EH (cell line): ENCODE measurements at places on chromosomes 11 and 22.

DNA sequence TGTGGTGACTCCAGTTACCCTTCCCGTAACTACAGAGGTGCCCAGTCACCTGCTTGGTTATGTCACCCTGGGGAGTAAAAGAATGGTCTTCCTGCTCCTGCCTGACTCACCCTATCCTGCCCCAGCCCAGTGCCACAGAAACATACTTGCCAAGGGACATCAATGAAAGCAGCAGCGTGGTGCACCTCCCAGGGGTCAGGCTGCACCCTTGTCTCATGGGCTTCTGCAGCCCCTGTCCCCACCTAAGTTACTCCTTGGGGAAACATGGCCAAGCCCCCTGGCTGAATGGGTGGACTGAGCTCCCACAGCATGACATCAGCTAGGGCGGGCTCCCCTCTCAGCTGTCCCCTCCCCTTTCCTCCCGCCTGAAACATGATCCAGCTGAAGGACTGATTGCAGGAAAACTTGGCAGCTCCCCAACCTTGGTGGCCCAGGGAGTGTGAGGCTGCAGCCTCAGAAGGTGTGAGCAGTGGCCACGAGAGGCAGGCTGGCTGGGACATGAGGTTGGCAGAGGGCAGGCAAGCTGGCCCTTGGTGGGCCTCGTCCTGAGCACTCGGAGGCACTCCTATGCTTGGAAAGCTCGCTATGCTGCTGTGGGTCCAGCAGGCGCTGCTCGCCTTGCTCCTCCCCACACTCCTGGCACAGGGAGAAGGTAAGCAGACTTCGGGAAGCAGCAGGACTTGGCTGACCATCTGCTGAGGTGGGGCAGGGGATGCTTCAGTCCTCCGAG is at the start of gene HTR3A:
Gene HTR3A (plus strand): TSS at position 368 of the 730 bp plus-strand sequence. CDS start 218 bp downstream, at position 586.
- peak; percentile 26 for DNase-seq

GRCh38 chr22:45224988-45225731 is 15.5 kb downstream of the KIAA0930 start:
- no peak for DNase-seq

DNA sequence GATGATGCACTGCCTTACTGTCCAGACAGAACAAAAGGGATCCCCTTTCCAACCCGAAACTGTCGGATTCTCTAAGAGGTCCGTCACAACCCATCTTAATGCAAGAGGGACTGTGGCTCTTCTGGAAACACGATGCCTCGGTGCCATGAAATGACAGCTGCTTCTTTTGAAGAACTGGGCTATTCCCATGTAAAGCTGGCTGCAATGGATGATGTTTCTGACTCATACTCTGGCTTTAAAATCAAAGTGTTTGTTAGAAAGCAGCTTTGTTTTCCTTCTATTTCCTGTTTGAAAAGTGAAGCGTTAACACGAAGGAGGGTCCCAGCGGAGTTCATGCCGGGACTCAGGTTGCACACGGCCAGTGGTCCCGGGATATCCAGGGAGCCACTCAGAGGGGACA is 3.1 kb downstream of the TP53AIP1 start:
- no peak for DNase-seq

GRCh38 chr11:43574949-43575912 is 105.3 kb upstream of the HSD17B12 start:
- DNase-seq: peak; percentile 65

DNA sequence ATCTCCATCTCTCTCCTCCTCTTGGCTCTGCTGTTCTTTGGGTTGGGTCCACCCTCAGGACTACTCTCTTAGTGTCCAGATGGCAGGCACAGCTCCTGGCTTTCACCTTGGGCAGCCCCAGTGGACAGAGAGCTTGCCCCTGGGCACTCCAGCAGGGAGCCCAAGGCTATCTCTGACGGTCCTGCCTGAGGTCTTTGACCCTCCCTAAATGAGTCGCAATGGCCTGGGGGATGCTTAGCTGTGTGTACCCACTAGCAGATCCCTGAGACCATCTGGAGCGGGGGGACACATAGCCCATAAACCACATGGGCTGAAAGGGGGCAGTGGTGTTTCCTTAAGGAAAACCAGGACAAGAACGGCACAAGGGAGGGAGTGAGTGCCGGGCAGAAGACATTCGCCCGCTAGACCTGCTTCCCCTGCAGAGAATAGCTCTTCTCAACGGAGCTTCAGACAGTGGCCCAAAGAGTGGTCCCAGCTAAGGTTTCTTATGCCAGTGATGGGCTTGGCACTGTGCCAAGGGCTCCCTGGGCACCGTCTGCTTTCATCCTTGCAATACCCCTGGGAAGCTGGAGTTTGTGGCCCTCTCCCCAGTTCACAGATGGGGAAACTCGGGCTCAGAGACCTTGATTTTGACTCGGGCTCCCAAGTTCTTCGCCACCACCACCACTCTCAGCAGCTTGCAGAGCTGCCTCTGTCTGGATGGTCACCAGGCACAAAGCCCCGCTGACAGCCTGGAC is 53.9 kb upstream of the ANO1 start:
- DNase-seq: no peak

DNA sequence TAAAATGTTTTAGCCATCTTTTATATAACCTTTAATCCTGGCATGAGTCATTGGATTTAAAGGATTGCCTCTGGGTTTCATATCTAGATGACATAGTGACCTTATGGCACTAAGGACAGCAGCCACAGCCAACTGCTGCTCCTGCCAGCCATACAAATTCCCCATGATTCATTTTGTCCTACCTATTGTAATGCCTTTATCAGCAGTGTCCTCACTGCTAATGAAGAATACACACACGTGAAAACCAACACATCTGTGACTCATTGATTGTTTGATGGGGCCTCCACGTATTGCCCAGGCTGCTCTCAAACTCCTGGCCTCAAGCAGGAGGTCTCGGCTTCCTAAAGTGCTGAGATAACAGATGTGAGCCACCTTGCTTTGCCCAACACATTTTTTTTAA is 1.8 kb downstream of the LDHAL6A start:
- DNase-seq: peak; percentile 4

DNA sequence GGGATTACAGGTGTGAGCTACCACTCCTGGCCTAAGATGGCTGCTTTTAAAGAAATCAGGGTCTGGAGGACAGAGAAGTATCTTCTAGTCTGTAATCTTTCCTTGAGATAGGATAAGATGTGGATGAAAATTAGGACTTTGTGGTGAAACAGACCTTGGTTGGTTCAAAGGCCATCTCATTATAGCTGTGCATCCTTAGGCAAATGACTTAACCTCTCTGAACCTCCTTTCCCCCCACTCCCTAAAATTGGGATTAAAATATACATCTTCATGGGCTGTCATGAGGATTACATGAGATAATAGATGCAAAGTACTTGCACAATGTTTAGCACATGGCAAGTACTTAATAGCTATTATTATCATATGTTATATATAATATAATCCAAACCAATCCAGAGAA is 10.8 kb upstream of the E2F8 start:
- DNase-seq: no peak
